ENCODE measurements at places on chromosomes 3 and 15. TPM values are rescaled to one million over a fixed set of nuclear protein-coding genes. Genes with fewer than 3 reads are reported as not detected.
A peak's percentile ranks its signal among the peaks of the same experiment; 100 is the strongest.

The CCR4 gene
- 40.9 TPM for total RNA-seq

The HRG gene
- not detected for total RNA-seq

The FANCD2OS gene
- total RNA-seq = not detected

GRCh38 chr3:67635257-67635656 is 19.2 kb downstream of the SUCLG2 start:
- H3K27ac ChIP-seq = no peak overlapping the region
- H3K4me1 ChIP-seq = peaks cover 36% of the 10 kb centered on the region
- no peaks in the 10 kb centered on the region for H3K27me3 ChIP-seq
- DNase-seq = no peak

DNA sequence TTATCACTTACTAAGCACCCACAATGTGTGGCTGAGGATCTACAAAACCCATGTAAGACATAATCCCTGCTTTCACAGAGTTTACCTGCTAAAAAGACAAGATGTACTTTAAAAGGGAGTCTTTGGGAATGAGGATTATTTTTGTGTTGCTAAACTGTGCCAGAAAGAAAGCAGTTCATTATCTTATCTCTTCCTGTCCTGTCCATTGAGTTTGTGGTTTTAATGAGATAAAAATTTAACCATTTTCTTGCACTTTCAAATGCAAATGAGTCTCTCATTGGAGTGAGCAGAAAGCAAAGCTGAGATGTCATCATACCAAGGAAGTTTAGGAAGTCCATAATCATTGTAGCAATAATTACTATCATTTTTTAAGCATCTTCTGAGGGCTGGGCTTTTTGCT is 231.2 kb upstream of the ADAMTS9 start:
- H3K4me3 ChIP-seq = no peak overlapping the region
- H3K27me3 ChIP-seq = no peaks in the 10 kb centered on the region
- H3K27ac ChIP-seq = no peak overlapping the region
- DNase-seq = no peak
- no peaks in the 10 kb centered on the region for H3K36me3 ChIP-seq
- no peaks in the 10 kb centered on the region for H3K4me1 ChIP-seq

DNA sequence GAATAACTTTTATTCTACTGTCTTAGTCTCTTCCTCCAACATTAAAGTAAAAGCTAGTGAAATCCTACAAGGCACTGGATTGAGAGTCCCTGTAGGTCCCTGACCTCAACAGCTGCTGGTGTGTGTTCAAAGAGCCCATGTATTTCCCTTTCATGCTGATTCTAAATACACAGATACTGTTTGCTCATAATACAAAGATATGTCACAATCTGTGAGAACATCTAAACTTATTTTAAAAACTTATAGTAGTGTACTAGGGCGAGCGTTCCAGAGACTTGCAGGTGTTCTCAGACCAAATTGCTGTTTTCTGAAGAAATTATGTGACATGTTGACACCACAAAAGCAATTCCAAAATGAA is 145.9 kb upstream of the LIPC start:
- no peaks in the 10 kb centered on the region for H3K36me3 ChIP-seq
- H3K27me3 ChIP-seq = no peaks in the 10 kb centered on the region
- H3K4me3 ChIP-seq = no peak overlapping the region
- no peak for DNase-seq
- H3K4me1 ChIP-seq = peaks cover 4% of the 10 kb centered on the region

- peaks cover 60% of the 10 kb centered on the region for H3K4me1 ChIP-seq
- peak overlapping the region; percentile 76 for H3K27ac ChIP-seq
- no peaks in the 10 kb centered on the region for H3K36me3 ChIP-seq
- no peak for DNase-seq
- no peaks in the 10 kb centered on the region for H3K27me3 ChIP-seq
- H3K4me3 ChIP-seq = no peak overlapping the region
These were observed 128.9 kb downstream of the LPP start for GRCh38 chr3:188282871-188283270.

DNA sequence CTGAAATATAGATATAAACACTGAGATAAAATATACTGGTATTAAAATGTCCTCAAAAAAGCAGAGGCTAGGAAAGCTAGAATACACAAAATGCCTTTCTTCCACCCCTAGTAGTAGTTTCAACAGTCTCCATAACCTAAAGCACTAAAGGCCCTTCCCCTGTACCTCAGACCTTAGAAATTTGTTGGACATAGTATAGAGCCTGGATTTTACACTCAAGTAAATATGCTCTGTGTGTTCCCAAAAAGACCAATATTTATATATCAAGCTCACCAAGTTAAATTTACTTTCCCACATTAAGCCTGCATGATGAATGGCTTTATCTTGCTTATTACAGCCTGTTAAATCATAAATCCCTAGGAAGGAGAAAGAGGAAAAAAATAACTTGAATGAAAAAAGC is 378.7 kb upstream of the AZI2 start:
- H3K4me1 ChIP-seq = no peaks in the 10 kb centered on the region
- H3K4me3 ChIP-seq = no peak overlapping the region
- no peak for DNase-seq
- no peak overlapping the region for H3K27ac ChIP-seq
- H3K36me3 ChIP-seq = no peaks in the 10 kb centered on the region
- no peaks in the 10 kb centered on the region for H3K27me3 ChIP-seq

GRCh38 chr15:27293607-27294006 is 322.6 kb downstream of the GABRG3 start:
- no peak overlapping the region for H3K27ac ChIP-seq
- no peak overlapping the region for H3K4me3 ChIP-seq
- no peaks in the 10 kb centered on the region for H3K27me3 ChIP-seq

DNA sequence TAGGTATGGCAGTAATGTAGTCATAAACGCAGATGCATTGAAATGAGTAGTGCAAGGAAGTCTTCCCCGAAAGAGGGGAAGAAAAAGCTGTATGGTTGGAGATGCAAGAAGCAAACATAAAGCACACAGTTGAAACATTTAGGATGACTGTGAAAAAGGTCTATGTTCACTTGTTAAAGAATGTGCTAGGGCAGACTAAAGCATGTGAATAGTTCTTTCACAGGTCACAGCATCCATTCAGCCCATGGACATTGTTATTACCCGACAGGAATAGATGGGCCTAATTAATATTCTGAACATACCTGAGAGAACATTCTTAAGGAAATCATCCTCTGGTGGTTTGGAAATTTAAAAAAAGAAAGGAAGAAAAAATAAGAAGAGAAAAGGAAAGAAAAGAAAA is 595.2 kb downstream of the ZIC1 start:
- H3K36me3 ChIP-seq = peaks cover 4% of the 10 kb centered on the region
- no peaks in the 10 kb centered on the region for H3K27me3 ChIP-seq
- no peak overlapping the region for H3K27ac ChIP-seq
- H3K4me3 ChIP-seq = no peak overlapping the region

GRCh38 chr15:40787344-40787841 is 17.6 kb downstream of the C15orf62 start:
- H3K36me3 ChIP-seq = no peaks in the 10 kb centered on the region
- peak overlapping the region; percentile 57 for H3K27ac ChIP-seq
- peak; percentile 45 for DNase-seq
- peak overlapping the region; percentile 18 for H3K4me3 ChIP-seq
- no peaks in the 10 kb centered on the region for H3K27me3 ChIP-seq
